ENCODE measurements at places on chromosomes 4 and X. TPM values are rescaled to one million over a fixed set of nuclear protein-coding genes. Genes with fewer than 3 reads are reported as not detected.

GRCh38 chr4:16418814-16419213 lies 192.5 kb upstream of the TAPT1 start:
- H3K4me3 ChIP-seq, result no peak overlapping the region
- no peaks in the 10 kb centered on the region for H3K27me3 ChIP-seq
- H3K36me3 ChIP-seq, result no peaks in the 10 kb centered on the region
- peaks cover 6% of the 10 kb centered on the region for H3K4me1 ChIP-seq
- H3K27ac ChIP-seq, result no peak overlapping the region

DNA sequence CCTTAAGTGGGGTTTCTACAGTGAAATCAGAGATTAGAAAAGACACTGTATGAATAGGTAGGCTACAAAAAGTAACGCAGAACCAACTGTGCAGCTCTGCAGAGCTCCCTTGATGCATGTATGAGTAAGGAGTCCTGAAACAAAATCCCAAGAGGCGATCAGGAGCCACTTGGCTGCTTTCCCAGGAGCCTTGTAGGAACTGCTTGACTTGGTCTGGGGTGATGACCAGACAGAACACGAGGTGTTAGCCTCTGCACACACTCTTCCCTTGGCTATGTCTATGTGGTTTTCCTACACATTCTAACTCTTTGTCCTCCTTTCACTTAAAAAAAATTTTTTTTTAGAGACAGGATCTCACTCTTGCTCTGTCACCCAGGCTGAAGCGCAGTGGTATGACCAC lies 22.8 kb upstream of the AP1S2 start:
- no peak overlapping the region for H3K4me3 ChIP-seq
- DNase-seq, result no peak
- H3K27ac ChIP-seq, result no peak overlapping the region

DNA sequence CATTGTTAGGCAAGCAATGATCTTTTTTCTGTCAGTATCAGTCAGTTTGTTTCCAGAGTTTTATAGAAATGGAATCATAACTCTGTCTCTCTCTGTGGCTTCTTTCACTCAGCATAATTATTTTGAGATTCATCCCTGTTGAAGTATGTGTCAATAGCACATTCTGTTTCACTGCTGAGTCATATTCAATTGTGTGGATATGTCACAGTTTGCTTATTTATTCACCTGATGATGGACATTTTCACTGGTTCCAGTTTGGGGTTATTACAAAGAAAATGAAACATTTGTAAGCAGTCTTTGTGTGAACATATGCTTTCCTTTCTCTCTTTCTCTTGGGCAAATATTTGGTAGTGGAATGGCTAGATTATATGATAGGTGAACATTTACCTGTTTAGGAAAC lies 10.2 kb upstream of the ZNF718 start:
- no peak overlapping the region for H3K4me3 ChIP-seq
- H3K4me1 ChIP-seq, result no peaks in the 10 kb centered on the region
- DNase-seq, result no peak
- H3K27ac ChIP-seq, result no peak overlapping the region
- H3K36me3 ChIP-seq, result peaks cover 3% of the 10 kb centered on the region
- peaks cover 3% of the 10 kb centered on the region for H3K27me3 ChIP-seq

GRCh38 chrX:107579956-107580355 lies 48.4 kb upstream of the PRPS1 start:
- H3K27ac ChIP-seq, result no peak overlapping the region
- H3K4me1 ChIP-seq, result no peaks in the 10 kb centered on the region
- no peak overlapping the region for H3K4me3 ChIP-seq
- DNase-seq, result no peak

- H3K27ac ChIP-seq, result no peak overlapping the region
- H3K4me3 ChIP-seq, result no peak overlapping the region
- H3K4me1 ChIP-seq, result no peaks in the 10 kb centered on the region
- no peaks in the 10 kb centered on the region for H3K27me3 ChIP-seq
Observed at GRCh38 chrX:16023790-16024734, 99.3 kb upstream of the GRPR start.

DNA sequence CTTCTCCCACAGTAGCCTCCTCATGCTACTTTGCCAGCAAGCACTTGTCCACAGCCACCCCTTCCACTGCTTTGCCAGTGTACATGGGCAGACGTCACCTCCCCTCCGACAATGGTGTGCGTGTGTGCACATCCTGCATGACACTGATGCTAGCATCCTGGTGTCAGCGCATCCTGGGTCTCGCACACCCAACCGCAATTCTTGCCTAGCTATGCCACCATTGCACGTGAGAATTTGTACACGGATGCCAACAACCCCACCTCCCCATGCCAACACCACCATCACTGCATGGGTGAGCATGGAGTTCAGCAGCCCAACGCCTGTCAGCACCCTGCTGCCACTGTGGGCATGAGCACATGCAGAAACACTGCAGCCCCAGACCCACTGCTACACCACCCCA lies 550.0 kb downstream of the STPG2 start:
- H3K27ac ChIP-seq, result no peak overlapping the region
- no peaks in the 10 kb centered on the region for H3K36me3 ChIP-seq
- no peak for DNase-seq

DNA sequence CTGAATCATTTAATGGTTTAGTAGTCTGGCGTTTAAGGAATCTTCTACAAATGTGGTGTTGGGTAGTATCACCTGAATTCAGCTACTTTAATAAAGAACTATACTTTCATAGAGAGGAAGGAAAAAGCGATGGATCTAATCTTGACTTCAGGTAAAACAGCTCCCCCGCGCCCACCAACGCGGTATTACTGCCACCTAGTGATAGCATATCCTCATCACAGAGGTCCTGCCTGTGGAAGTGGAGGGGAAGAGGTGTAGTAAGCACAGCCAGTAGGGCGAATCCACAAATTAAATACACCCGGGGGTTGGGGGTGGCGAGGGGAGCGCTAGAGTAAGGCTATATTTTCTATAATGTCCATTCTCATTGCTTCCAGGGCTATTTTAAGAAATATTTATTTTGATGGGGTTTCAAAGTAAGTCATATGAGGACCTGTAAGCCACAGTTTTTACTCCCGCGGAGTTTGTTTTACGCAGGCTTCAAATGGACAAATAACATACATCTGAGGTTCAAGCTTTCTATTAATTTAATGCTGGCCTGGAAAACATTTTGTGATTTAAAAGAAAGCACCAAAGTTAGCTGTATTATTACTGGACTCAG lies 8.3 kb upstream of the DAPP1 start:
- H3K4me3 ChIP-seq, result no peak overlapping the region
- no peaks in the 10 kb centered on the region for H3K36me3 ChIP-seq
- no peaks in the 10 kb centered on the region for H3K4me1 ChIP-seq
- H3K27me3 ChIP-seq, result peaks cover 5% of the 10 kb centered on the region
- peak overlapping the region; percentile 23 for H3K27ac ChIP-seq
- no peak for DNase-seq

GRCh38 chr4:151039733-151040132 lies 24.6 kb upstream of the LRBA start:
- DNase-seq, result no peak
- H3K4me1 ChIP-seq, result peaks cover 9% of the 10 kb centered on the region
- no peak overlapping the region for H3K4me3 ChIP-seq
- H3K36me3 ChIP-seq, result no peaks in the 10 kb centered on the region
- no peak overlapping the region for H3K27ac ChIP-seq

DNA sequence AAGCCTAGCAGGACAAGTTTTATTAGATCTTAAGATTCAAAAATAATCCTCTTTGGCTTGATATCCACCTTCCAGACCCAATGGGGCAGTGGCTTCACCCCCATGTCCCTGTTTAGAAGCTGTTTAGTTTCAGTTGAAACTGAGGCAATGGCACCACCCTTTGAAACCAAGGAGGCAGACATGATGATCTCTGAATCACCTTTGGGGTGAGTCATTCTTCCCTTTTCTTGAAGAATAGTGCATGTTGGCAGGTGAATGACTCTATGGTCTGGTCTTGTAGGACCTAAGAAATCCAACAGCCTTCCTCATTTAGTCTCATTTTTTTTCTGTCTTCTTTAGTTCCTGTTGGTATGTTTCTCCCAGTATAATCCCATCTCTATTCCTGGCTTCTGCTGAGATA lies 29.5 kb upstream of the BMP15 start:
- no peaks in the 10 kb centered on the region for H3K36me3 ChIP-seq
- no peak overlapping the region for H3K4me3 ChIP-seq
- no peaks in the 10 kb centered on the region for H3K27me3 ChIP-seq
- no peaks in the 10 kb centered on the region for H3K4me1 ChIP-seq
- no peak for DNase-seq

- H3K27me3 ChIP-seq, result no peaks in the 10 kb centered on the region
- H3K27ac ChIP-seq, result no peak overlapping the region
- DNase-seq, result no peak
- H3K36me3 ChIP-seq, result no peaks in the 10 kb centered on the region
- no peaks in the 10 kb centered on the region for H3K4me1 ChIP-seq
Observed at GRCh38 chr4:136811496-136812077, 720.7 kb downstream of the PCDH18 start.

GRCh38 chr4:75497133-75497532 lies 17.1 kb downstream of the RCHY1 start:
- H3K4me3 ChIP-seq, result no peak overlapping the region
- no peak for DNase-seq
- H3K27me3 ChIP-seq, result no peaks in the 10 kb centered on the region
- H3K27ac ChIP-seq, result no peak overlapping the region

- peaks cover 6% of the 10 kb centered on the region for H3K4me1 ChIP-seq
- H3K4me3 ChIP-seq, result no peak overlapping the region
- H3K27ac ChIP-seq, result no peak overlapping the region
- no peaks in the 10 kb centered on the region for H3K27me3 ChIP-seq
Observed at GRCh38 chr4:159395693-159396092, 292.8 kb downstream of the RAPGEF2 start.

DNA sequence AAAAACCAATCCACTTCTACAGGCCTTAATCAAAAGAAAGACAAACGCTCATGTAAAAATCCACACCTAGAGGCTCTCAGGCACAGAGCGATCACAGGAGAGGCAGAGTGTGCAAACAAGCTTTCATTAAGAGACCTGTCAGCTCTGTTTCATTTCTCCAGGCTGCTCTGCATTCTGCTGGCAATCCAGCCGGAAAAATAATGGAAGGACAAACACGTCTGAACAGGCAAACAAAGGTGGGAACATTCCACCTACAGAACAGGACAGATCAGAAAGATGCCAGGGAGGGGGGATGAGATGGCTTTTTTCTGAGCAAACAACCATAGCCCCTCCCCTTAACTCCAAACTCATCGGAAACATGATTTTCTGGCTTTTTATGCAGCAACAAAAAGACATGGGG lies 9.7 kb downstream of the SOD3 start:
- H3K27ac ChIP-seq, result peak overlapping the region; percentile 79
- no peak for DNase-seq
- peaks cover 32% of the 10 kb centered on the region for H3K4me1 ChIP-seq
- peaks cover 4% of the 10 kb centered on the region for H3K36me3 ChIP-seq

DNA sequence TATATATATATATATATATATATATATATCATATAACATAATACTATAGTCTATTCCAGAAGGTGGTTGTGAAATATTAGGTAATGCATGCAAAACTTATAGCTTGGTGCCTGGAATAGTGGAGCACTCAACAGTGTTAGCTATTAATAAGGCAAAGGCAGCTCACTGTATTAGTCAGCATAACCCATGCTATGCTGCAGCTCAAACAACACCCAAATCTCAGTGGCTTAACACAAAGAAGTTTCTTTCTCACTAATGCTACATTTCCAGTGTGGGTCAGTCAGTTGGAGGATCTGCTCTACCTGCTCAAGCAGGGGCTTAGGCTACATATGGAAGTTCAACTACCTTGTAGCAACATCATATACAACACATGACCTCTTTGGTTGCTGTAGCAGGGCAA lies 5.2 kb upstream of the RPGR start:
- H3K36me3 ChIP-seq, result no peaks in the 10 kb centered on the region
- no peaks in the 10 kb centered on the region for H3K4me1 ChIP-seq
- no peaks in the 10 kb centered on the region for H3K27me3 ChIP-seq
- no peak overlapping the region for H3K4me3 ChIP-seq
- no peak overlapping the region for H3K27ac ChIP-seq

- H3K4me3 ChIP-seq, result no peak overlapping the region
- peaks cover 9% of the 10 kb centered on the region for H3K4me1 ChIP-seq
- no peak overlapping the region for H3K27ac ChIP-seq
- DNase-seq, result no peak
Observed at GRCh38 chrX:97987979-97988378, 1104.3 kb downstream of the RPA4 start.

GRCh38 chr4:141356963-141357335 lies 136.3 kb downstream of the ZNF330 start:
- peaks cover 8% of the 10 kb centered on the region for H3K4me1 ChIP-seq
- H3K27ac ChIP-seq, result no peak overlapping the region
- H3K27me3 ChIP-seq, result no peaks in the 10 kb centered on the region

DNA sequence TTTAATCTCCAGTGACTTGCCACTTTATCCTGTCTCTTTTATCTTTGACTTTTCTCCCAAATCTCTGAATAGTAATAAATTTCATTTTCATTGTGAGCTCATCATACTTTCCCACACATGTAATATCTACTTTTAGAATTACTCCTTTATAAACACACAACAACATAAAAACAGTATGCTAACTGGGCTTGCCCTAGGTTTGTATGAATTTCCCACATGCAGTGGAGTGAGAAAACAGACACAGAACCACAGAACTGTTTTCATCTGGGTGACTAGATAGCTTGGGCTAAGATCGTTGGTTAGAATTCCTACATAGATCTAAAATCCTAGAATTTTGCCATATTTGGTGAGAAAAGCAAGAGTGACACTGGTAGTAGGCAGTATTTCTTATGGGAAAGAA lies 409.5 kb downstream of the SPRY1 start:
- DNase-seq, result no peak
- H3K4me3 ChIP-seq, result no peak overlapping the region
- no peaks in the 10 kb centered on the region for H3K36me3 ChIP-seq
- H3K27me3 ChIP-seq, result no peaks in the 10 kb centered on the region

- DNase-seq, result no peak
- no peaks in the 10 kb centered on the region for H3K36me3 ChIP-seq
- H3K27ac ChIP-seq, result no peak overlapping the region
- H3K4me1 ChIP-seq, result no peaks in the 10 kb centered on the region
- H3K27me3 ChIP-seq, result no peaks in the 10 kb centered on the region
- no peak overlapping the region for H3K4me3 ChIP-seq
Observed at GRCh38 chr4:56860781-56861180, 39.3 kb upstream of the SPINK2 start.

GRCh38 chrX:2561456-2561855 lies 60.7 kb upstream of the DHRSX start:
- H3K27me3 ChIP-seq, result peaks cover 15% of the 10 kb centered on the region
- no peak overlapping the region for H3K4me3 ChIP-seq
- no peak overlapping the region for H3K27ac ChIP-seq
- peaks cover 5% of the 10 kb centered on the region for H3K36me3 ChIP-seq

Gene CTAG2
- total RNA-seq, result not detected

Gene MED14
- total RNA-seq, result 43.5 TPM

Gene VAMP7
- 23.1 TPM for total RNA-seq

Gene MTMR8
- total RNA-seq, result 1.7 TPM

Gene GPM6B
- 17.3 TPM for total RNA-seq

Gene XAGE2
- total RNA-seq, result not detected

Gene TRO
- 39.6 TPM for total RNA-seq

Gene DRD5
- not detected for total RNA-seq

Gene SLC9B1
- 1.6 TPM for total RNA-seq

Gene CCDC120
- 48.6 TPM for total RNA-seq

Gene GLRA2
- 0.38 TPM for total RNA-seq

Gene MXD4
- total RNA-seq, result 59.8 TPM

Gene KDM5C
- total RNA-seq, result 92.4 TPM

Gene TCEAL1
- total RNA-seq, result 22.3 TPM

Gene MXRA5
- total RNA-seq, result 109 TPM

Gene DAPP1
- total RNA-seq, result 41.8 TPM

Data from type B pancreatic cell (in vitro differentiated cells).